ENCODE measurements at places on chromosomes 11 and 22. TPM values are rescaled to one million over a fixed set of nuclear protein-coding genes. Genes with fewer than 3 reads are reported as not detected.

Gene EMID1
- total RNA-seq, result 30.2 TPM

Gene SUSD2
- 15.9 TPM for total RNA-seq

Gene MICAL3
- total RNA-seq, result 30.7 TPM

Gene ZNF70
- total RNA-seq, result 6.9 TPM

Gene BIRC3
- 20.2 TPM for total RNA-seq

GRCh38 chr11:27452147-27452546 is 20.4 kb downstream of the LGR4 start:
- no peaks in the 10 kb centered on the region for H3K27me3 ChIP-seq
- no peak for DNase-seq
- peaks cover 3% of the 10 kb centered on the region for H3K4me1 ChIP-seq
- H3K36me3 ChIP-seq, result no peaks in the 10 kb centered on the region
- H3K27ac ChIP-seq, result no peak overlapping the region
- H3K4me3 ChIP-seq, result no peak overlapping the region

DNA sequence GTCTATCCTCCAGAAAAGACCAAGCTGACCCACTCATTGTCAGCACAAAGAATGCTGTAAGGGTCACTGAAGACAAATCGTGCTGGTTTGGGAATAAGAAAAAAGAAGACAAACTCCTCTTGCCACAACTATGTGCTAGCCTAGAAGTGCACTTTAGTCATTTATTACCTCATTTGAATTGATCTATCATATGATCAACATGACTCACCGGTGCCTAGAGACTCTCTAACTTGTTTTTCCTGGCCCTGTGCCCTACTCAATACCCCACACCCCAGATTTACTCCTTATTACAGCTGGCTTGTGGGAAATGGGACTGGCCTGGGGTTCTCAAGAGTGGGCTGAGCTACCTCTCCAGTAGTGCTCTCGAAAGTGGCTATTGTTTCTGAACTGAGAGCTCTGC is 35.9 kb upstream of the HORMAD2 start:
- H3K4me3 ChIP-seq, result no peak overlapping the region
- H3K27ac ChIP-seq, result no peak overlapping the region
- H3K4me1 ChIP-seq, result no peaks in the 10 kb centered on the region
- no peaks in the 10 kb centered on the region for H3K27me3 ChIP-seq
- DNase-seq, result no peak

GRCh38 chr11:28690746-28691145 is 582.6 kb downstream of the METTL15 start:
- no peaks in the 10 kb centered on the region for H3K36me3 ChIP-seq
- H3K4me1 ChIP-seq, result no peaks in the 10 kb centered on the region
- peaks cover 5% of the 10 kb centered on the region for H3K27me3 ChIP-seq
- no peak overlapping the region for H3K4me3 ChIP-seq

- H3K4me3 ChIP-seq, result no peak overlapping the region
- H3K4me1 ChIP-seq, result no peaks in the 10 kb centered on the region
- no peaks in the 10 kb centered on the region for H3K27me3 ChIP-seq
- DNase-seq, result no peak
Observed at GRCh38 chr22:22847241-22847640, 40.4 kb upstream of the IGLL5 start.

DNA sequence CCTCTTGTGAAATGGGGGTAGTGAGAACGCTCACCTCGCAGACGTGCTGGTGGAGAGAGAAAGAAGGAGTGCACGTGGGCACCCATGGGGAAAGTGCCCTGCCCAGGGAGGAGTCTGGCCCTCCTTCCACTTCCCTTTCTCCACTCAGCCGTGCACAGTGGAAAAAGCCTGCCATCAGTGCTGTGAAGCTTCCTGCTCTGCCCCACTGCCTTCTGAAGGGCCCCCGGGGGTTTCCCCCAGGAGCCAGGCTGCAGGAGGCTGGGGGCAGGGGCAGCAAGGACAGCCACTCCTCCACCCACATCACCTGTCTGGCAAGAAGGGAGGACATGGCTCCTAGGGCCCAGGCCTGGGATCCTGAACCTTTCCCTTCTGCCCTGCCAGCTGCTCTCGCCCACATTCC is 7.6 kb downstream of the TP53I11 start:
- peaks cover 2% of the 10 kb centered on the region for H3K4me1 ChIP-seq
- no peak for DNase-seq
- H3K4me3 ChIP-seq, result no peak overlapping the region
- no peaks in the 10 kb centered on the region for H3K27me3 ChIP-seq
- H3K27ac ChIP-seq, result no peak overlapping the region
- no peaks in the 10 kb centered on the region for H3K36me3 ChIP-seq

- H3K4me3 ChIP-seq, result peak overlapping the region; percentile 56
- H3K27ac ChIP-seq, result peak overlapping the region; percentile 97
- H3K27me3 ChIP-seq, result no peaks in the 10 kb centered on the region
Observed at GRCh38 chr11:28107191-28107749, 686 bp downstream of the KIF18A start.

- peaks cover 2% of the 10 kb centered on the region for H3K4me1 ChIP-seq
- H3K4me3 ChIP-seq, result no peak overlapping the region
- no peak overlapping the region for H3K27ac ChIP-seq
- no peaks in the 10 kb centered on the region for H3K27me3 ChIP-seq
- peak; percentile 82 for DNase-seq
Observed at GRCh38 chr22:27238935-27239510, 562.5 kb downstream of the MN1 start.

DNA sequence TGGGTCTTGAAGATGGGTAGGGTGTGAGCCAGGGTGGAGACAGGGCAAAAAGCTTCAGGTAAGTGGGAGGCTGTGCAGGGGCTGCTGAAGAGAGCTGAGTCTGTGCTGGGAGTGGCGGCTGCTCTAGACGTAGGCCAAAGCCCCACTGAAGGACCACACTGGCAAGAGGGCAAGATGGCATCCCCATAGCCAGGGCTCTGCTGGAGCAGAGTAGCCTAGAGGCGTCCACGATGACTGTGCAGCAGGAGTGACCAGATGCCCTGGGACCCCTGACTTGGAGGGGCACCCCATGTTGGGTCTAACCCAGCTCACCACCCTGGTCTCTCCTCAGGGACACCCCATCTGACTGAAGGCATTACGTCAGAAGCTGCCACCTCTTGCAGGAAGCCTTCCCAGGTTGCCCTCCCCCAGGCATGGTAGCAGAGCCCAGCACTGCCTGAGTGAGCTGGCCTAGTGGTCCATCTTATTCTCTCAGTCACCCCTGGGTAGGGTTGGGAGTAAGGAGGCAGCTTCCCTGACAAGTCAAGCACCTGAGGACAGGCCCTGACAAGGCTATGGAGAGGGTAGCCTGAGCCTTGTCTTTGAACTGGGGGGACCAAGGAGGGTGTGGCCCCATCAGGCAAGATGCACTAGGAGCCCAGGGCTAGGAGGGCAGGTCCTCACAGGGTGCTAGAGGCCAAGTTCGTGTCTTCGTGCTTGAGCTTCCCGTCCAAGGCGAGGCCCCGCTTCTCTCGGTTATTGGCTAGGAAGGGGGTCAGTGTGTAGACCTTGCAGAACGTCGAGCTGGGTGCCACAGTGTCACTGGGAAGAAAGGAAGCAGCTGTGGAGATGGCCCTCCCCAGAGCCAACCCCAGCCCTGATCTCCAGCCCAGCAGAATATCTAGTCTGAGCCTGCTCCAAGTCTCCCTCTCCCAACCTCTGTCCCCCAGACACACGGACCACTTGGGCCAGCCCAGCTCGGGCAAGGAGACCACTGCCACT is 33.1 kb downstream of the TPBGL start:
- H3K36me3 ChIP-seq, result peaks cover 48% of the 10 kb centered on the region
- no peak overlapping the region for H3K27ac ChIP-seq
- H3K27me3 ChIP-seq, result no peaks in the 10 kb centered on the region
- no peak overlapping the region for H3K4me3 ChIP-seq
- DNase-seq, result no peak

DNA sequence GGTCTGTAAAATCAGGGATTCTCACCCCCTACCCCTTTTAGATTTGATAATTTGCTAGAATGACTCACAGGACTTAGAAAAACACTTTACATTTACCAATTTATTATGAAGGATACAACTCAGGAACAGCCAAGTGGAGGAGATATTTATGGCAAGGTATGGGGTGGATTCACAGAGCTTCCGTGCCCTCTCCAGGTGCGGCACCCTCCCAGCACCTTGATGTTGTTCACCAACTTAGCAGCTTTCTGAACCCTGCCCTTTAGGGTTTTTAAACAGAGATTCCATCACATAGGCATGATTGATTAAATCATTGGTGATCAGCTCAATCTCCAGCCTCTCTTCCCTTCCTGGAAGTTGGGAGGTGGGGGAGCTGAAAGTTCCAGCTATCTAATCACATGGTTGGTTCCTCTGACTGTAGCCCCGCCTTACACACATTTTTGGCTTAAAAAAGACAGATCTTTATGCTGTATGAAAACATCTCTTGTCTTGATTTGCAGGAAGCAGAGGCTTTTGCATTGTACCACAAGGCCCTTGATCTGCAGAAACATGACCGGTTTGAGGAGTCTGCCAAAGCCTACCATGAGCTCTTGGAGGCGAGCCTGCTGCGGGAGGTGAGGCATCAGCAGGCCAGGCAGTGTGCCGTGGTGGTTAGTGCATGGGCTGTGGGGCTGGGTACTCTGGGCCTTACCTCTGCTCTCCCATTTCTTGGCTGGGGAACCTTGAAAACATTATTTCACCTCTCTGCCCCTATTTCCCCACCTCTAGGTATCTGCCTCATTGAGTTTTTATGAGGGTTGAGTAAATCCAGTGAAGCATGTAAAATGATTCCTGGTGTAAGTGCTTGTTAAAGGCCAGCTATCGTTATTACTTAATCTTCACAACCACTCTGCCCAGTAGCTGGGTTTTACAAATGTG is 27.0 kb downstream of the CABIN1 start:
- peaks cover 46% of the 10 kb centered on the region for H3K36me3 ChIP-seq
- no peaks in the 10 kb centered on the region for H3K27me3 ChIP-seq
- no peak overlapping the region for H3K4me3 ChIP-seq
- H3K4me1 ChIP-seq, result no peaks in the 10 kb centered on the region

GRCh38 chr22:21677606-21678443 is 12.0 kb downstream of the PPIL2 start:
- no peaks in the 10 kb centered on the region for H3K27me3 ChIP-seq
- H3K4me1 ChIP-seq, result no peaks in the 10 kb centered on the region
- peaks cover 7% of the 10 kb centered on the region for H3K36me3 ChIP-seq
- no peak overlapping the region for H3K27ac ChIP-seq
- no peak for DNase-seq
- no peak overlapping the region for H3K4me3 ChIP-seq

DNA sequence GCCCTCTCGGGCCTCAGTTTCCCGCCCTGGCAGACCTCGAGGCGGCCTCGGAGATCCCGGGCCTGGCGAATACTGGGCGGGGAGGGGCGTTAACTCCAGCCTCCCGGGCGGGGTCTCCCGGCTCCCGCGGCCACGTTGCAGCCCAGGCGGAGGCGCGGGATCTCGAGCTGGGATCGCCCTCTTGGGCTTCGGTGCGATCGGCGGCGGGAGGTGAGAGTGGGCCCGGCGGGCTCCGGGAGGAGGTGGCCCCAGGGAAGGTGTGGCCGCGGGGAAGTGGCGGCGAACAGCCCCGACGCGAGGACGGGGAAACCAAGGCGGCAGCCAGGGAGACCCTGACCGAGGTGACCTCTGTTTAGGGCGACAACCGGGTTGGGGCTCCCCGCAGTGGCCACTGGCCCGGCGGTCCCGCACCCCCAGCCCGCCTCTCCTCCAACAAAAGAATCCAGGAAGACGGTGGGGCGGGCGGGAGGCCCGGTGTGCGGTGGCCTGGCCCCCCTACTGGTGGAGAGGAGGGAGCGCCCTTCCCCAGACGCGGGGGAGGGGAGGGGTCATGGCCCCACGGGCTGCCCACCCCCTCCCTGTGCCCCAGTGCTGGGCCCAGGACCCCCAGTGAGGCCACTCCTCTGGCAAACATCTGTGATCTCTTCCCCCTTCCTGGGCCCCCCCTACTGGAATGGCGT is at the start of gene PHETA2:
PHETA2 (plus strand) TSS at position 117 of the 680 bp plus-strand sequence. CDS start 3,046 bp downstream, outside the sequence.
- peak within 1 kb of the TSS; percentile 78 for H3K27ac ChIP-seq
- no peaks in the 10 kb centered on the region for H3K27me3 ChIP-seq
- H3K36me3 ChIP-seq, result no peaks in the 10 kb centered on the region
- peak within 1 kb of the TSS; percentile 72 for H3K4me3 ChIP-seq
- H3K4me1 ChIP-seq, result peaks cover 8% of the 10 kb centered on the region
- peak; percentile 78 for DNase-seq

DNA sequence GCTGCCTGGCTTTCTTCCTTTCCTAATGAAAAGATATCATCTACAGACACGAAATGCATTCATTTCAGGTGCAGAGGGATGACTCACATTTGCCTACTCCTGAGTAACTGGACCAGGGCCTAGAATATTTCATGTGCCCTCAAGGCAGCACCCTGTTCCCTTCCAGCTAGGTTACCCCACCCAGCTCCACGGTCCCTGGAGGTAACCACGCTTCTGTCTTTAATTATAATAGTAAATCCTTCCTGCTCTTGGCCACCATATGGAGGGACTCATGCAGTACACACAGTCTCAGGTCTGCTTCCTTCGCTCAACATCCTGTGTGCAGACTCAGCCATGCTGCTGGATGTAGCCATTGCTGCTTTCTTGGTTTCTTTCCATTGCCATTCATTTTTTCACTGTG is 22.3 kb downstream of the DHCR7 start:
- H3K4me1 ChIP-seq, result peaks cover 4% of the 10 kb centered on the region
- H3K27ac ChIP-seq, result no peak overlapping the region
- H3K4me3 ChIP-seq, result no peak overlapping the region
- H3K36me3 ChIP-seq, result no peaks in the 10 kb centered on the region
- no peak for DNase-seq

GRCh38 chr11:128917144-128917724 is 25.4 kb downstream of the TP53AIP1 start:
- H3K27me3 ChIP-seq, result no peaks in the 10 kb centered on the region
- H3K4me3 ChIP-seq, result no peak overlapping the region

DNA sequence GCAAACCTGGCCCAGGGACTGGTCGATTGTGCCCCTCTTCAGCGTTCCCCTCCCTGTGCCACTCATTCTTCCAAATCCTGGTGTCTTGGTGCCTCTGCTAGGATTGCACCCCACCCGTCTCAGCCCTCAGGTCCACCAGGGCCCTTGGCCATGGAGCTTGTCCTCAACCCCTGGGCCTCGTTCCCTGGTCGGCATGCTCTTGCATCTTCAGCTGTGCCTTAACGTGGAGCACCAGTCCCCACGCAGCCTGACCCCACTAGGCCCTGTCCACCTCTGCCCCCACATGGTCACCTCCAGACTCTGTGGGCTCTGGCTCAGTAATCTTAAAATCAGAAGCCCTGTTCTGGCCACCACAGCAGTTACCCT is 61.1 kb downstream of the OSBP2 start:
- no peak overlapping the region for H3K27ac ChIP-seq
- no peak overlapping the region for H3K4me3 ChIP-seq
- H3K27me3 ChIP-seq, result no peaks in the 10 kb centered on the region
- no peaks in the 10 kb centered on the region for H3K4me1 ChIP-seq
- H3K36me3 ChIP-seq, result no peaks in the 10 kb centered on the region

DNA sequence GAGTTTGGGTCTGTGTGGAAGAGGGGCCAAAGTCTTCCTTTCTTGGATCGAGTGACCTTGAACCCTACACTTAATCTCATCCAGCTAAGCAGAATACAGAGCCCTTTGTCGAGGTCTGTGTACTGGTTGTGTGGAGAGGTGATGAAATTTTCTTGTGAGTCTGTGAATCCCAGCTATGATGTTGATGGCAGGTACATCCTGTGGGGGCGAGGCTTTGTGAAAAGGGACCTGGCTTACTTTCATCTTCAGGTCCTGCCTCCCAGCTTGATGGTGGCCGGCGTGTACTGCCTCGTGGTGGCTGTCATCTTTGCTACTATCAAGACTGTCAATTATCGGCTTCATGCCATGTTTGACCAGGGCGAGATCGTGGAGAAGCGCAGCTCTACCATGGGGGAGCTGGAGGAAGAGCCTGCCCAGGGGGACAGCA is 1.0 kb downstream of the PCNX3 start:
- peak overlapping the region; percentile 14 for H3K27ac ChIP-seq
- no peaks in the 10 kb centered on the region for H3K27me3 ChIP-seq
